ENCODE measurements at places on chromosomes 1 and 21.

GRCh38 chr1:93143769-93144168, 36.4 kb downstream of the TMED5 start:
- no peak for DNase-seq

DNA sequence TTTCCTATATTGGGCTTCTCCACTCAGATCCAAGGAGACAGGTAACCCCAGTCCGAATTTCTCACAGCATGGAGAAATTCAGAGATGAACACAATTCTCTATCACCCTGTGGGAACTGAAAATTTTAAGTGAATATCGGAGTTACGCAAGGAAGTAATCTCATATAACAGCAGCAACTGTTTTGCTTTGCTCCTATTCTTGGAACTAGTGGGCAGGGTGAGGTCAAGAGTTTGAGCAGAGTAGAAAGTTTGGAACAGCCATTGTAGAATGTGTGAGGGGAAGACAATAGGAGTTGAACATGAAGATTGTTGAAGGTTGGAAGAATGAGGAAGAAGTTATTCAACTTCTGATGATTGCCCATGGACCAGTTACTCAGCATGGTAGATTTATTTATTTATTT, 24.3 kb upstream of the SLC35D1 start:
- DNase-seq, result no peak

DNA sequence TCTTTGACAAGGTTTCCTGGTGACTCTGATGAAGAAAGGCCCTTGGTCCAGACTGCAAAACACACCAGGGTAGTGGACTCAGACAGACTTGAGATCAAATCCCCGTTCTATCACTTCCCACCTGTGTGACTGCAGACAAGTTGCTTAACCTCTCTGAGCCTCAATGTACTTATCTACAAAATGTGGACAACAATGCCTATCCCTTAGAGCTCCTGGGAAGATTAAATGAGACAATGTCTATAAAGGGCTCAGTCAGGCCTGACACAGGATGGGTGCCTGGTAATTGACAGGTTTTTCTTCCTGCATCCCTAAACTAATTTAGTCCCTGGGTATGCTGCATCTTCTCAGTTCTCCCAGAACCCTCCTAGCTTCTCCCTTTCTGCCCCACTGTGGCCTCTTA, 37.9 kb upstream of the ZBTB40 start:
- DNase-seq, result no peak

DNA sequence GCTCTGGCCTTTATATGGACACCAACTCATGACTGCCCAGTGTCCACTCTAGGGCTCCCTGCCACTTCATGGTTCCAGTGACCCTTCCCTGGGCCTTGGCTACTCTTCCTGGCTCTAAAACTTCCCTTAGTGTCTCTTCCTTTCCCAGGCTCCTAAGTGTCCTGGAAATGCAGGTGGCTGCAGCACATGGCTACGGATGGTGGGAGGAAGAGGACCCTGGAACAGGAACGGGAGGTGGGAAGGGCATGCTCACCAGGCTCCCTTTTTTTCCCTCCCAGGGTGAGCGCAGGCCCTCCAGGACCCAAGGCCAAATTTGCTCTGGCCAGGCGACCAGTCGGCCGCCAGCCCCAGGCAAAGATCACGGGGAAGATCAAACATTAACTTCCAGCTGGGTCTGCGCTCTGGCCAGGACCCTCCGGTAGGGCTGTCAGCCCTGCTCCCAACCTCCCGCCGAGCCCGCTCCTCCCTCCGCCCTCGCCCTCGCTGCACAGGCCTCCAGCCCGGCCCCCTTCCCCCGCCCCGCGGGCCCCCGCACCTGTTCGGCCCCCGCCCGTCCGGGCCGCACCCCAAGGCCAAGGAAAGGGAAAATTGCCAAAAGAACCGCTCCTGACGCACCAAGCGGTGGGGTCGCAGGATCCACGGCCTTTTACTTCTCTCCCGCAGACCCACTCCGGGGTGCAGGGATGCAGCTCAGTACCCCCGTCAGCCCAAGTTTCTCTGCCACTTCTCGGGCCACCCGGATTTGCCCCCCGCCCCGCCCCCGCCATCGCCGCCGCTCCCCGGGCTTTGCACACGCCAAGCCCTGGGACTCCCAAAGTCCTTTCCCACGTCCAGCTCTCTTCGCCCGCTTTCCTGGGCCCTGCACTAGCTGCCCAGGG, 894 bp downstream of the TCEA3 start:
- no peak for DNase-seq

DNA sequence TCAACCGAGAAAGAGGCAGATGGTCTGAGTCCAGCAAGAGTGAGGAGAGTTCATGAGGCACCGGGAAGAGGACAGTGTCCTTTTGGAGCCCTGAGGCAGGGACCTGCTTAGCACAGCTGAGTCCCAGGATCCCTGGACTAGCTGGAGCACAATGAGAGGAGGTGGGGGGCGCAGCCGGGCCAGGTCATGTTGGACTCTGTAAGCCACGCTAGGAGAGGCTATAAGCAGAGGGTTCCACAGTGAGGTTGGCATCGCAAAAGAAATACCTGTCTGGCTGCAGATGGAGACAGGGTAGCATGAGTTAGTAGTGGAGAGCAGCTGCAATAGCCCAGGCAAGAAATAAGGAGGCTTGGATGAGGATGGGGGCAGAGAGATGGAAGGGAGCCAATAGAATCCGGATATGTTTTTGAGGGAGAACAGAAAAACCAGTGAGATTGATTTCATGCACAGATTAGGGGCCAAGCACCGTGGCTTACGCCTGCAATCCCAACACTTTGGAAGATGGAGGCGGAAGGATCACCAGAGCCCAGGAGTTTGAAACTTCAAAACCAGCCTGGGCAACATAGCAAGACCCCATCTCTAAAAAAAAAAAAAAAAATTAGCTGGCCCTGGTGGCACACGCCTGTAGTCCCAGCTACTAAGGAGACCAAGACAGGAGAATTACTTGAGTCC, 98.2 kb downstream of the DHRS3 start:
- DNase-seq, result no peak

DNA sequence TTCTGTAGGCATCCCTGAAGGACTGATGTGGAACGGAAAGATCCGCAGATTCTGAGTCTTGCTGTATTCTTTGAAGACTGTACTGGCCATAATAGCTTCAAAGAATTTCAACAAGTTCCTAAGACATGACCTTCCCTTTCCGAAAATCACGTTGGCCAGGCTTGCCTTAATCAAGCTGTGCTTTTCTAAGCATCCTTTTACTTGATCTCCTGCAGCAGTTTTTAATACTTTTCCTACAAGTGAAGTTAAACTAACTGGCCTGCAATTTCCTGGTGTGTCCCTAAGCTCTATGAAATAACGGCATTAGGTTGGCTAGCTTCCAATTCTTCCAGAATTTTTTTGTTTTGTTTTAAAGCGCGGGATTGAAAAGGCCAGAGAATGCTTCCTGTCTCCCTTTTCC, 40.3 kb downstream of the SPAG17 start:
- DNase-seq, result no peak
